ENCODE measurements at places on chromosomes 2 and 18.

DNA sequence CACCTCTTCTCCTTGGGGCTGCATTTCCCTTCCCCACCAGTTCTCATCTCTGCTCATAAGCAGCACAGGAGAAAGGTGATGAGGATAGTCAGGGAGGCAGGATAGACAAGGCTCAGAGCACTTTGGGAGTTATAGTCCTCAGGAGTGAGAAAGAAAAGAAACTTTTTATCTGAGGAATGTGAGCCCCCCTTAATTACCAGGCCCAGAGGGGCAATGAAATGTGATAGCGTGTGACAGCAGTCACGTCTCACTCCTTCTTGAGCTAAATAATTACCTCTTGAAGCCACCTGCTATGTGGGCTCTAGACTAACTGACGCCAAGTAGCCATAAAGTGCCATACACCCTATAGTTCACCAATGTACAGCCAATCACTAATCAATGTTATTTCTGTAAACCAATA lies 105.8 kb downstream of the SPP2 start:
- no peak for DNase-seq

DNA sequence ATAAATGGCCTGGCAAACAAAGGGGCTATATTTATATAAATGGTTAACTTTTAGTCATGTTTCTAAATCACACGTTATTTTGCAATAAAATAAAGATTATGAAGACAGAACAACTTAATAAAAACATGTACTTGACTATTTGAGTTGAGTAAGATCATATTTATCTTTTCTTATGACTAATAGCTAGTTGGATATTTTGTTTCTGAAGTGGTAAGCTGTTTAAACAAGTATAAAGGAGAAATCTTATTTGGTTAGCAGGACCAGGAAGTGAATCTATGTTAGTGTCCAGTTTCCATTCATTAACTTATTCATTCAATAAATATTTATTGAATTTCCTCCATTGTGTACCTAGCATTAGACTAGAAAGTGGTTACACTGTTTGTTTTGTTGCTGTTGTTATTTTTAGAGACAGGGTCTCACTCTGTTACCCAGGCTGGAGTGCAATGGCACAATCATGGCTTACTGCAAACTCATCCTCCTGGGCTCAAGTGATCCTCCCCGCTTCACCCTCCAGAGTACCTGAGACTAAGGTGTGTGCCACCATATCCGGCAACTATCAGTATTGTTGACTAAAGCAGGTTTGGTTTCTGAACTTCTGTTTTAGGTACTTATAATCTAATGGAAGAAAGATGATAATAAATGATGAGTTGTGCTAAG lies 312.6 kb downstream of the DPP10 start:
- no peak for DNase-seq

DNA sequence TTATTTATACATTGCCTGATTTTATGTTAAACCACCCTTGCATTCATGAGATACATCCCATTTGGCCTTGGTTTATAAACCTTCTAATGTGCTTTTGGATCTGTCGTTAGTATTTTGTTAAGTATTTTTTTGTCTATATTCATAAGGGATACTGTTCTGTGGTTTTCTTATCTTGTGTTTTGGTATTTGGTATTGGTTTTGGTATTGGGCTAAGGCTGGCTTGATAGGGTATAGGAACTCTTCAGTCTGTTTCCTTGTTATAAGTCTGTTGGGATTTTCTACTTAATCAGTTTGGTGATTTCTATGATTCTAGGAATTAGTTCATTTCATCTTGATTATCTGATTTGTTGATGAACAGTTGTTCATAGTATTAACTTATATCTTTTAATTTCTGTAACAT lies 49.2 kb downstream of the RELCH start:
- DNase-seq = no peak

- no peak for DNase-seq
Measured at GRCh38 chr18:25535495-25535894, 183.5 kb upstream of the ZNF521 start.

- DNase-seq = no peak
Measured at GRCh38 chr18:2027016-2027415, 544.3 kb downstream of the METTL4 start.

- DNase-seq = no peak
Measured at GRCh38 chr18:62992877-62993365, 277.6 kb downstream of the PHLPP1 start.

All from stimulated activated CD4-positive, alpha-beta T cell treated with anti-CD3 and anti-CD28 coated beads, Interleukin-12 subunit alpha, Interleukin-12 subunit beta, amount 100 ng/mL, for 4 hours (primary cell).